ENCODE measurements at places on chromosomes 7 and 10. TPM values are rescaled to one million over a fixed set of nuclear protein-coding genes. Genes with fewer than 3 reads are reported as not detected.

MRC1 gene
- 6.8 TPM for total RNA-seq

CLCN1 gene
- total RNA-seq: 0.09 TPM

PANK1 gene
- 6.5 TPM for total RNA-seq

NPC1L1 gene
- total RNA-seq: under 0.01 TPM

DNA sequence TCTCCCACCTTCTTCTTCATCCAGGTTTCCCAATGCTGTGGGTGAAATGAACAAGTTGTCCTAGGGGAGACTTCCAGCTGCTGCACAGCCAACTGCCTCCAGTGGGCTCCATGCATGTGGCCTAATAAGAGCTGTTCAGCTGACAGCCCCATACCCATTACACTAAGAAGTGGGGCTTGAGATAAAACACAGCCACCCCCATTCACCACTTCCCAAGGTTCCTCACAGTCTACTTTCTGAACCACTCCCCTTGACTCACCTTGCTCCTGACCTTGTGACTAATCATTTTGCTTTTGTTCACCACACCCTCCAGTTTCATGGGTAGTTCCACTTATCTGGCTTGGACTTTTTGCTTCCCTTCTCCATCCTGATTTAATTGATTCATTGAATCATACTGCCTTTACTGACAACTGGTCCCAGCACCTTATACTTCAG lies 119.3 kb downstream of the CABCOCO1 start:
- H3K36me3 ChIP-seq: no peaks in the 10 kb centered on the region
- H3K27me3 ChIP-seq: no peaks in the 10 kb centered on the region
- no peak for DNase-seq
- H3K27ac ChIP-seq: no peak overlapping the region

GRCh38 chr7:96380111-96380512 lies 58.2 kb upstream of the SLC25A13 start:
- H3K36me3 ChIP-seq: no peaks in the 10 kb centered on the region
- no peak overlapping the region for H3K4me3 ChIP-seq
- H3K4me1 ChIP-seq: no peaks in the 10 kb centered on the region
- no peak overlapping the region for H3K27ac ChIP-seq
- H3K27me3 ChIP-seq: no peaks in the 10 kb centered on the region

DNA sequence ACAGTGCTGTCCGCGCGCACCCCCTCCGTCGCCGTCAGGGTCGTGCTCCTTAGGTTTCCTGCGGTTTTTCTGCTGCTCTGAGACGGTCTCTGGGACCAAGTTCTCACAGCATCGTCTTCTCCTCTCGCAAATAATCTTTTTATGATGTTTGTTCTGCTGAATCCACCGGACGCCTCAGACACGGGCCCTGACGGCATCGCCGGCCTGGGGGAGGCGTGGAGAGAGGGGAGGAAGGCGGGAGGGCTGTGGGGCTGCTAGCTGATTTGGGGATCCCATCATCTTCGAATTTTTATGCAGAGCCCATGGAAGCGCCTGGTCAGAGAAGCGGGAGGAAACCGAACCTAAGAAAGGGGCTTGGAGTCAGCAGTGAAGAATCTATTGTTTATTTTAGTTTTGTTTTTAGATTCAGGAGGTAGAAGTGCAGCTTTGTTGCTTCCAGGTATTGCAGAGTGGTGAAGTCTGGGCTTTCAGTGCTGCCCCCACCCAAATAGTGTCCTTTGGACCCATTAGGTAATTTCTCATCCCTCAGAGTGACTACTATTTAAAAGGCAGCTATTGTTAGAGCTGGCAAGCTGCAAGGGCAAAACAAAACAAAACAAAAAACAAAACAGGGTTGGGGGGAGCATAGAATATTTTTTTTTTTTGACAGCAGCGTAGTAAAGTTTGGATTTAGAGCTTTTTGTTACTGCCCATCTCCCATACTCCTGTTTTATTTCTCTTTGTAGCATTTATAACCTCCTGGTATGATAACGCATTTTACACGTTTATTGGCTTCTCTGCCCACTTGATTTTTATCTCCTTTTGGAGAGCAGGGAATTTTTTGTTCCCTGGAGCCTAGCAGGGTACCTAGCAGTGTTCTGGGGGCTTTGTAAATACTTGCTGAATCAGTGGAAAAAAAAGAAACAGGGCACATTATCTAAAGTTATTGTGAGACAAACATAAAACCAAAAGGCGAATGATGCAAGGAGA lies 92.6 kb downstream of the SPAG6 start:
- H3K4me1 ChIP-seq: peaks cover 9% of the 10 kb centered on the region
- no peaks in the 10 kb centered on the region for H3K36me3 ChIP-seq
- H3K27ac ChIP-seq: peak overlapping the region; percentile 94
- peak overlapping the region; percentile 93 for H3K4me3 ChIP-seq
- DNase-seq: peak; percentile 31
- no peaks in the 10 kb centered on the region for H3K27me3 ChIP-seq

GRCh38 chr7:157674715-157675426 lies 338.1 kb downstream of the DNAJB6 start:
- H3K36me3 ChIP-seq: no peaks in the 10 kb centered on the region
- no peak for DNase-seq
- H3K4me3 ChIP-seq: no peak overlapping the region
- no peak overlapping the region for H3K27ac ChIP-seq
- peaks cover 11% of the 10 kb centered on the region for H3K27me3 ChIP-seq

- peaks cover 82% of the 10 kb centered on the region for H3K27me3 ChIP-seq
- peaks cover 4% of the 10 kb centered on the region for H3K4me1 ChIP-seq
- no peaks in the 10 kb centered on the region for H3K36me3 ChIP-seq
- H3K4me3 ChIP-seq: no peak overlapping the region
These were observed 4.7 kb downstream of the GLI3 start for GRCh38 chr7:42232275-42232674.

GRCh38 chr10:92690915-92691590 lies 1.3 kb downstream of the HHEX start:
- H3K27ac ChIP-seq: peak overlapping the region; percentile 65
- DNase-seq: no peak
- H3K27me3 ChIP-seq: peaks cover 55% of the 10 kb centered on the region
- no peaks in the 10 kb centered on the region for H3K36me3 ChIP-seq
- H3K4me1 ChIP-seq: peaks cover 8% of the 10 kb centered on the region

GRCh38 chr7:99840136-99840869 lies 12.5 kb downstream of the CYP3A43 start:
- no peak overlapping the region for H3K4me3 ChIP-seq
- peaks cover 2% of the 10 kb centered on the region for H3K4me1 ChIP-seq
- no peak for DNase-seq
- H3K36me3 ChIP-seq: no peaks in the 10 kb centered on the region
- H3K27me3 ChIP-seq: no peaks in the 10 kb centered on the region
- H3K27ac ChIP-seq: no peak overlapping the region

- H3K36me3 ChIP-seq: peaks cover 7% of the 10 kb centered on the region
- H3K27ac ChIP-seq: peak overlapping the region; percentile 61
- no peak for DNase-seq
- H3K4me3 ChIP-seq: no peak overlapping the region
These were observed 4.2 kb downstream of the PSAP start for GRCh38 chr10:71846816-71847215.

- no peak overlapping the region for H3K4me3 ChIP-seq
- peaks cover 4% of the 10 kb centered on the region for H3K4me1 ChIP-seq
- H3K36me3 ChIP-seq: no peaks in the 10 kb centered on the region
- no peak overlapping the region for H3K27ac ChIP-seq
- DNase-seq: no peak
These were observed 170.9 kb upstream of the INHBA start for GRCh38 chr7:41873741-41874140.

- H3K4me3 ChIP-seq: no peak overlapping the region
- no peaks in the 10 kb centered on the region for H3K36me3 ChIP-seq
- peaks cover 2% of the 10 kb centered on the region for H3K4me1 ChIP-seq
- no peak for DNase-seq
- no peak overlapping the region for H3K27ac ChIP-seq
These were observed 57.7 kb downstream of the CREB3L2 start for GRCh38 chr7:137944168-137944567.

GRCh38 chr10:14810969-14811953 lies 26.6 kb downstream of the CDNF start:
- DNase-seq: no peak
- H3K27me3 ChIP-seq: no peaks in the 10 kb centered on the region
- H3K4me3 ChIP-seq: no peak overlapping the region
- no peaks in the 10 kb centered on the region for H3K4me1 ChIP-seq
- H3K27ac ChIP-seq: no peak overlapping the region
- no peaks in the 10 kb centered on the region for H3K36me3 ChIP-seq

DNA sequence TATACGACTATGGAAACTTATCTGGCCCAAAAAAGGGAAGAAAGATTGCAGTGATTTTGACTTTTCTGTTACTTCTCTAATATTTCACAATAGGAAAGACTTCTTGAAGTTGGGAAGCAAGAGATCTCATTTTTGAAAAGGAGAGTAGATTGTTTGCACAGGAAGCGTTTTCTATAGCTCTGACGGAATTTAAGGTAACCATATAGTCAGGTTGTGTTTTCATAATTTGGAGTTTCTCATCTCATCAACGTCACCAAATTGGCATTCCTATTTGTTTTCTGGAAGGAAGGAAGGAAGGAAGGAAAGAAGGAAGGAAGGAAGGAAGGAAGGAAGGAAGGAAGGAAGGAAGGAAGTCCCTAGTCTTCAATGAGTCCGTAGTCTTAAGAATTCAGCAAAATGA lies 732.0 kb downstream of the XPNPEP1 start:
- no peak overlapping the region for H3K27ac ChIP-seq

DNA sequence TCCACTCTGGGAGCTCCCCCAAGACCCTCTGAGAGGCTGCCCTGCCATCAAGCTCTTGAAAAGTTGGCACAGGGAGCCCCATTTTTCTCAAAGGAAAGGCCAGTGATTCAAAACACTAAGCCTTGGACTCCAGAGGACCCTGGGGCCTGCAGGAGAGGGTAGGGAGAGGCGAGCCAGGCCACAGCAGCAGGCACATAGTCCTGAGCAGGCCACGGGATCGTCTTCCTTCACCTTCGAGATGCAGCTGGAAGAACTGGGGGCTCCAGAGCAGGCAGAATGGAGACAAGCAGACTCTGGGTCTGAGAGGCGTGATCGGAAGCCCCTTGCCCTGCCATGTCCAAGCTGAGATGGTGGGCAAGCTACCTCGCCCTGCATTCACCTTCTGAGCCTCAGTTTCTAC lies 13.9 kb downstream of the TNS3 start:
- no peak for DNase-seq
- H3K27me3 ChIP-seq: no peaks in the 10 kb centered on the region
- H3K27ac ChIP-seq: no peak overlapping the region
- H3K4me3 ChIP-seq: no peak overlapping the region

GRCh38 chr7:138875794-138876193 lies 77.8 kb upstream of the ATP6V0A4 start:
- DNase-seq: peak; percentile 36
- no peaks in the 10 kb centered on the region for H3K27me3 ChIP-seq
- H3K36me3 ChIP-seq: no peaks in the 10 kb centered on the region
- peaks cover 3% of the 10 kb centered on the region for H3K4me1 ChIP-seq
- no peak overlapping the region for H3K4me3 ChIP-seq

All from thymus (tissue), 14 donors.